ENCODE measurements at places on chromosomes 3 and 15.

- no peak for DNase-seq
Measured at GRCh38 chr3:141380987-141381386, 12.7 kb downstream of the ZBTB38 start.

GRCh38 chr3:21534462-21534861 is 216.5 kb downstream of the ZNF385D start:
- no peak for DNase-seq

DNA sequence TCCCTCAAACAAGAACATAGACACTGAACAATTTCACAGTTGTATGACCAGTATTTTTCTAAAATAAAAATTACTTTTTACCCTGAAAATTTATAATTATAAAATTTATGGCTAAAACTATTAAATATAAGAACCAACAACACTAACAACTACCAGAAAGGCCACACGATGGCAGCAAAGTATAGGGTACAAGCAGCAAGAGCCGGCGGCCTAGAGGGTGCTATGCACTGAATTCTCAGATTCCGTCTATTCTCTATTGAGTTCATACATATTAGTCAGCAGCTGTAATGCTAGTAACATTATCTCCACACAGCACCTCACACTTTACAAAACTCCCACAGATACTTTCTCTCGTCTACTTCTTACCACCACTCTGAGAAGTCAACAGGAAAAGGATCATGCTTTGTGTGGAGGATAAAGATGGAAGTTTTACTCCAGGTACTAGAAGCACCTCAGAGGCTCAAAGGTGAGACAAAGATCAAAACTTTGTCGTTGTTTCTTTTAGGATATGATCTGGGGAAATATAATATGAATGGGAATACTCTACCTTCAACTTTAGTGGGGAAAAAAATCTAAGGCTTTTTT is 160.5 kb downstream of the FGF12 start:
- DNase-seq, result no peak

- no peak for DNase-seq
Measured at GRCh38 chr3:131174752-131175151, 148.1 kb downstream of the NEK11 start.

DNA sequence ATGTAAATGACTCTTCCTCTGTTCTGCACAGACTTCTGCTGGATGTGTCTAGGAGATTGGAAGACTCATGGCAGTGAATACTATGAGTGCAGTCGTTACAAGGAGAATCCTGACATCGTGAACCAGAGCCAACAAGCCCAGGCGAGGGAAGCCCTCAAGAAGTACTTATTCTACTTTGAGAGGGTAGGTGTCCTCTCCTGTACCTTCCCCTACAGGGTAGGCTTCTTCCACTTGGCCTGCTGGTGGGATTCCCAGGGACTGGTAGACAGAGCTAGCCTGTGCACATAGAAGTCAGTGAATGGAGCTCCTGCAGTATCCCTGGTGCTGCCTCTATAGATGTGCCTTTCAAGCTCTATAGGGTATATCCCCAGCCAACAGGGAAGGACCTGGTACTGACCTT is 10.6 kb upstream of the P4HTM start:
- no peak for DNase-seq

DNA sequence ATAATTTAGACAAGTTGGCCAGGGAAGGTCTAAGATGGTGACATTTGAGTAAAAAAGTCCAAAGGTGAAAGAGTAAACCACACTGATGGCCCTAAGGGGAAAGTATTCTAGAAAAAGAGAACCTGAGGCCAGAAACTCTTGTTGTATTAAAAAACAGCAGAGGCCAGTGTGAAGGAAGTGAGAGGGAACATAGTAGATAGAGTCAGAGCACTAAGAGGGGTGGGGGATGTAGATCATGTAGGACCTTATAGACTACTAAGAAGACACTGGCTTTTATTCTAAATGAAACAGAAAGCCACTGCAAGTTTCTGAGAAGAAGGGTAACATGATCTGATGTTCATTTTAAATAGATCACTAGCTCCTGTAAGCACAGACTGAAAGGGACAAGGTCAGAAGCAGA is 14.5 kb downstream of the POLQ start:
- no peak for DNase-seq

- DNase-seq, result no peak
Measured at GRCh38 chr3:120062474-120062873, 31.8 kb downstream of the GSK3B start.

DNA sequence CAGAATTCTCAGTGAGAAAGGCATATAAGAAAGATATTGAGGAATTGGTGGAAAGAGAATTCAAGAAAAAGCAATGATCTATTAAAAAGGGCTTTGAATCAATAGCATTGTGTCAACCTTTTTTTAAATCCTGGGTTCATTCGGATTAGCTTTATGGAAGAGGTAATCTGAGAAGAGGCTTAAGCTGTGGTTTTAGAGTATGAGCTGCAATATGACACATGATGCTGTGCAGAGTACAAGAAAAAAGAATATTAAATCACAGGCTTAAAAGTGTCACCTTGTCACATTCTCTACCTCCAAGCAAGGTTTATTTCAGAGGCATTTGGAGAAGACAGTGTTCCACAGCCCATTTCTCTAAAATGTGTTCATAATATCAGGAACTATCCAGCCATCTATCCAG is 128.9 kb downstream of the RTP4 start:
- DNase-seq, result no peak

DNA sequence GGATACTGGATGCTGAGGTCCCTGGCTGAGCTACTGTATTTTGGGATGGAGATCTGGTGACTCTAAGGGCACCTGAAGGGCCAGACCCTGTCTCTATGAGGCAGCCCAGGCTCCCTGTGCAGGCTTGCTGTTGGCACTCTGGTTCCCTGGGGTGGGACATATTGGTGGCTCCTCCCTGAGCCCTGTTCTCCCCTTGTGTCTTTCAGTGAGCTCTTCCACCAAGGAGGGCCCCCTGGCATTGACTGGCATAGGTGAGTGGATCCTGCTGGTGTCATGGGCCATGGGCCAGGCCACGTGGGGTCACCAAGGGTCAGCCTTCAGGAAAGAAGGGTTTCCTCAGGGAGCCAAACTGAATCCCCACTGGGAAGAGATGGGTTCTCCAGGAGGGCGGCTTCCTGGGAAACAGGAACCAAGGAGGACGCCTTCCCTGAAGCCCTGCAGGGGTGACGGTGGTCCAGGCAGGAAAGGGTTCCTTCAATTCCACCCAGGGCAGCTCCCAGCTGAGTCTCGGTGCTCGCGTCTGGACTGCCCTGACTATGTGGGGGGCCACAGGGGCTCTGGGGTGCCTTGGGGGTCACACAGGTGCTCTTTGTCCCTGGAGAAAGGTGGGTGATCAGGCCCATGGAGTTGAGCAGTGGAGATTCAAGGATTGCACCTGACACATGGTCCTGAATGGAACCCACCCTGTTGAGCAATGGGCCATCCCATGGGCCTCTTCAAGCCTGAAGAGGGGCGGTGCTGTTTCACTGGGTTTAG is 220.4 kb downstream of the SNRPN start:
- no peak for DNase-seq

GRCh38 chr3:72088486-72089025 is 303.6 kb upstream of the PROK2 start:
- DNase-seq, result no peak

GRCh38 chr3:112984485-112984884 is 6.3 kb upstream of the GTPBP8 start:
- DNase-seq, result no peak

GRCh38 chr15:40097968-40098476 is 10.7 kb downstream of the BMF start:
- DNase-seq, result no peak

GRCh38 chr3:63864008-63864964 is 619 bp downstream of the ATXN7 start:
- DNase-seq, result no peak

GRCh38 chr3:127204841-127205582 is 12.1 kb downstream of the PRR23E start:
- no peak for DNase-seq

DNA sequence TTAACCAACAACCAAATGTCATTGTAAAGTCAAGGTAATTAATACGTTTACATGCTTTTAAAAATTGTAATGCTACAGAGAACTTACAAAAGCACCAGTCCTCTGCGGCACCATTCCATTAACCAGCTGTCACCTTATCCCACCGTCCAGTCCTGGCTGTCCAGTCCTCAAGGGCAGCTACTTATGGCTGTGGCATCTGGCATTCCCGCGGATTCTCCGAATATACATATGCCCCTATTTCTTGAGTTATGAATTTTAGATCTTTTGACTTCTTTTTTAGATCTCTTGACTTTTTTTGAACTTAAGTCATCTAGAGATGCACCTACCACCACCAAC is 382 bp upstream of the POMGNT2 start:
- DNase-seq, result no peak

- no peak for DNase-seq
Measured at GRCh38 chr15:52013151-52013791, 5.7 kb upstream of the MAPK6 start.

DNA sequence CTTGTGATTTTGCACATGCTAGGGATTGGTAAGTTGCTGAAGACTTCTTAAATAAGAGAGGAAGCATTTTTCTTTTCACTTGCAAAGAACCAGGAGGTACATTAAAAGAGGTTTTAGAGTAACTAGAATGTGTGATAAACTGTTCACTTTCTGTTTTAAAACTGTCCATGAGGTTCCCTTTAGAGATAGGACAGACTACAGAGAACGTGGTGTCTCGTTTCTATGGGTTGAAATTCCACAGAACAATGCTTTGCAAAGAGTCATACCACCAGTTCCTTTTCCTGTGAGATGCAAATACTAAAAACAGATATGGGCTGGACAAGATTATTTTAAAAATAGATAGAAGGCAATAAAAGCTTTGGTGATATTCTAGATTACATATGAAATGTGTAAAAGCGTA is 372.8 kb downstream of the TIGIT start:
- DNase-seq, result no peak

DNA sequence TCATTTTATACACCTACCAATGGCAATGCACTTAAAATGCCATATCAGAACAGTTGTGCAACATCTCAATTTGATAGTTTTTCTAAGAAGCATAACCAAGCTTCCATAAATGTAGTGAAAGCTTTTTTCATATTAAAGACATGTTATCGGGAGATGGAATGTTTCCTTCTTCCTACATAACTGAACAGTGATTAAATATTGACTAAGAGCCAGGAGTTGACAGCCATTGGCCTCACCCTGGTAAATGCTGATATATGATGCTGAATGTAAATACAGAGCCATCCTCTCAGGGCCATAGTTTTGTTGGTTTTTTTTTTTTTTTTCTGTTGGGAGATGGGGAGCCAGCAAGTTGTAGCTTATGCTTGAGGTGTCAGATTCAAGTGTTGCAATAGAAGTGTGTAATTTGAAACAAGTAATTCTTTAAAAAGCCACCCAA is 203.3 kb upstream of the IL12A start:
- DNase-seq, result no peak

DNA sequence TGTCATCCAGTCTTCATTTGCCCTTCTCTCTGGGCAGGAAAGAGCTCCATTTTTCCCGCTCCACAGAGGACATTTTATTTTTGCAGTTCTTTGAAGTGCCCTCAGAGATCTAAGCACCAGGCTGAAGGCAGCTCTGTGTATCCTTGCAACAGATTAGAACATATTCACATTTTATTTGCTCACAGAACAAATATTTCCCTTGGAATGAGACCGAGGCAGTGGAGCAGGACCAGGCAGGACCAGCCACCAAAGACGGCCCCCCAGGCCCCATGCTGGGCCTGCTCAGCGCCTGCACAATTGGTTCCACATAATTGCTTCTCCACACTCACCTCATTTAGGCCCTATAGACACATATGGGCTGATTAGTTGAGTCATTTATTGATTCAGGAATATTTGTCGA is 15.7 kb upstream of the ETV5 start:
- no peak for DNase-seq

GRCh38 chr3:144499001-144499930 is 527.6 kb downstream of the DIPK2A start:
- no peak for DNase-seq

- no peak for DNase-seq
Measured at GRCh38 chr3:129439226-129439816, 427 bp downstream of the MBD4 start.

DNA sequence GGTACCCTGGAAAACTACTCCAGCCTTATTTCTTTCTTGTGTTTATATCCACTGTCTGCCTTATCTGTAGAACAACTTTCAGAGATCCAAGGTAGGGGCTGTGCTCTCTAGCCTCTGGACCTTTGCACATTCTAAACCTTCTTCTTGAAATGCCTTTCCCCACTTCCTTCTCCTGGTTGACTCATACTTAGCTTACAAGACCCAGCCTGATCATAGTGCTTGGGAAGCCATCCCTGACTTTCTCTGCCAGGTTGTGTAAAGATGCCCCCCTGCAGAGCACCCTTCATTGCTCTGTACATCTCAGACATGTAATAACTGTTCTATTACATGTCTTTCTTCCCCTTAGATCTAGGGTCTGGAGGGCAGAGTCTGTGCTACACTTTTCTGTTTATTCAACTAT is 50.1 kb downstream of the PPM1L start:
- DNase-seq, result no peak

DNA sequence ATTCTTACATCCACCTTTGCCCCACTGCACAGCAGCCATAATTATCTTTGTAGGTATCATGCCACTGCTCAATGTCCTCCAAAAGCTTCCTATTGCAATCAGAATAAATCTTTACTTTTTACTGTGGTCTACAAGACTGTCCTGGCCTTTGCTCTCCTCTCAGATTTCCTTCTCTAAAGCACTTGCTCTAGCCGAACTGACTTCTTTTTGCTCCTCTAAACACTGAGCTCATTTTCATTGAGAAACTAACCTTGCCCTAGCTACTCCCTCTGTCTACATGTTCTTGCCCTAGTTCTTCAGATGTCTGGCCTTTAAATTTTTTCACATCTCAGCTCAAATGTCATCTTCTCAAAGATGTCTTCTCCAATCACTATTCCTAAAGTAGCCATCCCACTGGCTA is 342.8 kb downstream of the TBC1D5 start:
- DNase-seq, result no peak

DNA sequence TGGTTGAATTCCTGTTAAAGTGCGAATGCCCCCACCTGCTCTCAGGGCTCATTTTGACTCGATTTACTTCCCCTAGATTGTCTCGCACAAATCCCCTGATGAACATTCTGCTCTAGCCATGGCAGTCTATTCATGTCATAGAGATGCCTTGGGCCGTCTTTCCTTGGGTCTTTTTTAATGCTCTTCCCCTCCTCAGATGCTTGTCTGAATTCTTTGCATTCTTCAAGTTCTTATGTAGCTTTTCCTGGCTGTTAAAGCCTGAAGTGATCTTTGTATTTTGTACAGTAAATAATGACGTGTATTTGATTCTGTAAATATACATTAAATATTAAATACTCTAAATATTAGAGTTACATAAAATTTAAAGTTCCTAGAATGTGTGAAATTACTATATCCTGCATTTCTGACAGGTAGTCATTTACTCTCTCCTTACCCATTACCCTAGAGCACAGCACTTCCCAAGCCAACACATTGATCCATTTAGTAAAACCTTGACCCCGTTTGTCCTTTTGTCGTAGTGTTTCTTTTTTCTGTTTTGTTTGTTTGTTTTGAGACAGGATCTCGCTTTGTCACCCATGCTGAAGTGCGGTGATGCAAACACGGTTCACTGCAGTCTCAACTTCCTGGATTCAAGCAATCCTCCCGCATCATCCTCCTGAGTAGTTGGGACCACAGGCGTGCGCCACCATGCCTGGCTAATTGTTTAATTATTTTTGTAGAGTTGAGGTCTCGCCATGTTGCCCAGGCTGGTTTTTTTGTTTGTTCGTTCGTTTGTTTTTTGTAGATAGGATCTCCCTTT is 47.9 kb downstream of the YEATS2 start:
- DNase-seq, result no peak

- peak; percentile 65 for DNase-seq
Measured at GRCh38 chr3:9769426-9770275, at the start of gene CAMK1. TSS of gene CAMK1 (minus strand) at chr3:9769947. CDS start at chr3:9767749, 2,198 bp downstream.
